ENCODE measurements at places on chromosomes 11 and 22.

DNA sequence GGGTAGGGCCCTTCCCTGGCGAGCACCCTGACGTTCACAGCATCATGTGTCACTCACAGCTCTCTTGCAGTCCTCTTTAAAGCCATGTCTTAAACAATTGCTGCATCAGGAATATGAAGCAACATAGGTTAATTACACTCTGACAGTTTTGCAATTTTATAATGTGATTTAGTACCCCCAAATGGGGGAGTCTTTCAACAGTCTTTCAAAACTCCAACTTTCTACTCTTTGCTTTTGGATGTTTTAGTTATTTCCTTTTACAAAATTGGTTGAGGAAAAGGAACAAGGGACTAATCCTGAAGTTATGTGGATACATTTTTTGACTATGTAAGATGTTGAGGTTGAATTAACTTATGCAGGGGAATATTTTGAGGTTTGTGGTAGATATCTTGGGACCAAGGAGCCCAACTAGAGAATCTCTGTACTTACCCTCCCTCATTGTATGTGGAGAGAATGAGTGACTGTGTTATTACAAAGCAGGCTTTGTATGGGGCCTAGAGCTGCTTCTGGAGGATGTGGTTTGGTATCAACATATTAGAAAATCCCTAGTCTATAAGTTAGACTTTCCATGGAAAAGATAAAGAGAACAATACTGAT, at the start of gene MMP8:
TSS of gene MMP8 (minus strand) at position 51 of the 597 bp plus-strand sequence. CDS start 99 bp downstream, outside the sequence.
- DNase-seq = no peak

- DNase-seq = no peak
Measured at GRCh38 chr11:111736181-111736590, 30.0 kb downstream of the PPP2R1B start.

DNA sequence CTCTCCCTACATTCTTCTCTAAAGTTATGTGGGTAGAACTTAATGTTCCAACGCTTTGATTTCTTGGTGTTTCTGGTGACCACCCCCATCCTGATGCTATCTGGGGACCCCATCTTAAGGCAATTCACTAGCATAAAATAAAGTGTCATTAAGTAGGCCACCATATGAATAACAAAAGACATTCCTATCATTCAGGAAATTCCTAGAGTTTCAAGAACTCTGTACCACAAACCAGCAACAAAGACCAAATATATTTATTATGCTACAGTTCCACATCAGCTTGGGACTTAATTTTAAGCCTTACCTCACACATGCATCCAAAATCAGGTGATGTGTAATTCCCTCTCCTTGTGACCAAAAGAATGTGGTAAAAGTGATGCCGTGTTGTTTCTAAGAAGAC, 254.6 kb upstream of the LRRC4C start:
- DNase-seq = no peak

- no peak for DNase-seq
Measured at GRCh38 chr22:49638788-49639187, 188.9 kb downstream of the BRD1 start.

DNA sequence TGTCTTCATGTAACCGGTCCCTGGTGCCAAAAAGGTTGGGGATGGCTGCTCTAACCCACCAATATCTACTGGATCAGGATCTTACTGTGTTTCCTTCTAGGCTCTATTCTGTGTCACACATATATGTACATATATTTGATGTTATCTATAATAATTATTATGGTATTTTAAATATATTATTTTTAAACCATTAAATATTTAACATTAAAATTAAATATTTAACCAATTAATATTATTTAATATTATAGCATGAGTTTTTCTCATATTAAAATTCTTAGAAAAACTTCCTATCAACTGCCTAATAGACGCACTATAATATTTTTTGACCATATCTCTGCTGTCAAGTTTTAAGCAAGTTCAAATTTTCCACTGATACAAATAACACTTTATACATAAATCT, 196.9 kb upstream of the PLET1 start:
- DNase-seq = no peak

DNA sequence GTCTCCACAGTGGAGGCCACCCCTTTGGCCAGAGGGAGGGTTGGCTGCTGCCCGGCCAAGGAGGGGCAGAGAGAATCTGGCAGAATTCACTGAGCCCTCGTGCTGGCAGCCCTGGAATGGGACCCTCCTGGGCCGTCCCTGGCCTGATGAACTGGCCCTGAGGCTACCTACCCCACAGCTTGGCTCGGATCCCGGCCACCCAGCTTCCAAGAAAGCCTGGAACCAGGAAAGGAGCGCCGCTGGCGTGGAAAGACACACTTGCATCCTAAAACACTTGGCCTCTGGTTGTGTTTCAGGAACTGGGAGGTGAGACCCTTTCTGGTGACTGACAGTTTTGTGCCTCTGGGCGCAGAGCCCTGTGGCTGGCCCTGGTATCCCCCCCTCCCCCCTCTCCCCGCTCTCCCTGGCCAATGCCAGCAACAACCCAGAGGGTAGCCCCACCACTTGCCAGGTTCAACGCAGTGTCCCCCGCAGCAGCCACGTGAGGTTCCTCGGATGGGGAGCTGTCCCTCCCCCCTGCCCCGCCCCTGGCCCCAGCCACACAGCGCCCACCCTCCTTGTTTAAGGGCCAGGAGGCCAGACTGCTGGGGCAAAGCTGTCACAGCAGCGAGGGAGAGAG, 693 bp downstream of the NFAM1 start:
- DNase-seq = no peak

DNA sequence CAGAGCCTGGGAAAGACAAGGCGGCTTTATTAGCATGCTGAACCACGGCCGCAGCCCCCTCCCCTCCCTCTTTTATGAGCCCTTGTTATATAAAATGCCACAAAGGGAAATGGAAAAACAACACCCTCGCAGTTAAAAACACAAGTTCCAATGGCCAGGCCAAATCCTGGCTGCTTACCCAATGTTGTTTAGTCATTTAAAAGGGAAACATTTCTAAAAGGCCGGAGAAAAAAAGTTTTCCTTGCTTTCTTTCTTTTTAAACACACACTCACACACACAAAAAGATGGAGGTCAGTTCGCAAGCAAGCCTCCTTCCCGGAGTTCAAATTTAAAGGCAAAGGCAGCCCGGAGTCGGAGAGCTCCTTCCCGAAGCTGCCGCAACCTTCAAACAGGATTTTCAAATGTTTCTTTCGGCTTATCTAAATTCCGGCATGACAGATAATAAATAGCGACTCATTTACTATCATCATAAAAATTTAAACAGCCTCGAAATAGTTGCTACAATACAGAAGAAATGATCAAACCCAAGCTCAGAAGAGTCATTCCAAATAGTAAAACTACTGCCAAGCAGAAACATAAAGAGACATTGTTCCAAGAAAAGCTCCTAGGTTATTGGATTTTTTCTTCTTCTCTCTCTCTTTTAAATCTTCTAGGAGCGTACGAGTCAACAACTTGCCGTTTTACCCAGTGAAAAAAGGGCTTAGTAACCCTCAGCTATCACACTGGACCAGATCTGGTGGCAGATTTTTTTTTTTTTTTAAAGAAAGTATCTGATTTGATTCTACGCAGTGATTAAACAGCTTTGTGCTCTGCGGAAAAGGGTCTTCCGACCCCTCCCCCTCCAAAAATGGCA, 3.5 kb downstream of the PHF21B start:
- DNase-seq = no peak

- peak; percentile 11 for DNase-seq
Measured at GRCh38 chr22:44567846-44568493, 69.9 kb upstream of the RTL6 start.

GRCh38 chr11:36271794-36272407, 17.3 kb downstream of the COMMD9 start:
- no peak for DNase-seq

DNA sequence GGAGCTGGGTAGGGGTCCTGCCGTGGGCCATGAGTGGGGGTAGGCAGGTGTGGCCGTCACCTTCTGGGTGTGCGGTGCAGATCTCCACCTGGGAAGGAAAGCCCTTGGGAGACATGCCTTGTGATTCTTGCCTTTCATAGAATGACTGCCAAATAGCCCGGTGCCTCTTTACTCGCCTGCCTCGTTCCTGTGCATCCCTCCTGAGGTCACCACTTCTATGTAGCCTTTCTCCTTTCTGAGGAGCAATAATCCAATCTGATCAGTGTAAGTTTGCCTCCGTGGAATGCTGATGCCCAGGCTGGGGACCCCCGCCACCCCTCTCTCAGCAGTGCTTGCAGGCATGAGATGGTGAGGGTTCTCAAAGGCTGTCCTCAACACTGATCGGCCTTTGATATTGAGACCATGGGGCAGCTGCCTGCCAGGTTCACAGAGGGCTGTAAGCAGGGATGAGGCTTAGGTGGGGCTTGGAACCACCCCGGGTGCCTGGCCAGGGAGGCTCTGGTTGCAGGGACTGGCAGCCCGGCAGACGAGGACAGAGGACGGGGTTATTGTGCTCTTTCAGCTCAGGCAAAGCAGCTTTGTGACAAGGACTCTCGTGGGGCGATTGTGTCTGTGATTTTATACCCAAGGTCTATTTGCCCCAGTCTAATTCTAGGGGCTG, 86.1 kb upstream of the WNT7B start:
- no peak for DNase-seq

GRCh38 chr11:61975638-61976419, 8.4 kb upstream of the FTH1 start:
- no peak for DNase-seq

- DNase-seq = no peak
Measured at GRCh38 chr11:100861212-100861611, 174.1 kb downstream of the ARHGAP42 start.

DNA sequence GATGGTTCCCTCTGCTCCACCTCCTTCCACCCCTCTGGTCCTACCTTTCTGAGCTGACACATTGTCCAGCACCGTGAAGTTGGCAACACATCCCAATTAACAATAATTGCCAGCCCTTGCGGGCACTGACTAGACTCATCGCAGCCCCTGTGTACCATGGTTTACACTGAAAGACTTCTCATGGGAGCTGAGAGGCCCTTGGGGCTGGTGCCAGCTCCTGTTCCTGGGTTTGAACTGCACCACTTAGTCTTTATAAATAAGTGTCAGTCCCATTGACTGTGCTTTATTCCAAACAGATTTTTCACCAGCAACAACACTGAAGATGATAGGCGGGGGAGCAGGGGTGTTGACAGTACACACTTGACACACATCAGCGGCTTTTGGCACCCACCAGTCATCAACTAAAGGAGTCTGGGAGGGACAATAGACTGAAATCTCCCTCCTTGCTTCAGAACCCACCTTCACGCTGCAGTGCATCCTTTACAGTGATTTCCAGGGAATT, 447.3 kb downstream of the NTM start:
- no peak for DNase-seq

GRCh38 chr11:12218909-12219308, 108.5 kb downstream of the MICAL2 start:
- DNase-seq = no peak

GRCh38 chr22:29524442-29525191, 28.9 kb downstream of the THOC5 start:
- no peak for DNase-seq

DNA sequence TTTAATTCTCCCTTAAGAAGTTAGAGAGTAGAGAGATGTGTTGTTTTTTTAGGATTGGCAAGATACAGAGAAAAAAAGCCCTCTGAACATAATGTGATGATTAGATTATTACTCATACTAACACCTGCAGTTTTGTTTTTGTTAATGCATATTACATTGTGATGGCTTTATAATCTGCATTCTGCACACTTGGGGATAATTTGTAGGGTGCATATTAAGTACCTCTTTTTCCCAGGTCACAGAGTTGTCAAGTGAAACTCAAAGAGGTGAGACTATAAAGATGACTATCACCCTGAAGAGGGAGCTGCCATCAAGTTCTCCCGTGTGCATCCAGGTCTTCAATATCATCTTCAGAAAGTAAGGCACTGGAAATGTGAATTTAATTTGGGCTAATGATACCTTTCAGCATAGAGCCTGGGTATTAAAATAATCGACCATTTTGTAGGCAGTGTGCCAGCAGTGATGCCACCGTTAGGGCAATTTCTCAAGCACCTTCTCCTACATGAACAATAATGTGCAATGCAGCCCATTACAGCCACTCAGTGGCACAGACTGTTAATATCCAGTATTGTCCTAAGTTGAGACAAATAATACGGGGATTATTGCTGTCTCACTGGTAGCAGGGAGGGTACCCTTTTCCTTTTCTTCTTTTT, 16.2 kb downstream of the PIWIL4 start:
- no peak for DNase-seq

DNA sequence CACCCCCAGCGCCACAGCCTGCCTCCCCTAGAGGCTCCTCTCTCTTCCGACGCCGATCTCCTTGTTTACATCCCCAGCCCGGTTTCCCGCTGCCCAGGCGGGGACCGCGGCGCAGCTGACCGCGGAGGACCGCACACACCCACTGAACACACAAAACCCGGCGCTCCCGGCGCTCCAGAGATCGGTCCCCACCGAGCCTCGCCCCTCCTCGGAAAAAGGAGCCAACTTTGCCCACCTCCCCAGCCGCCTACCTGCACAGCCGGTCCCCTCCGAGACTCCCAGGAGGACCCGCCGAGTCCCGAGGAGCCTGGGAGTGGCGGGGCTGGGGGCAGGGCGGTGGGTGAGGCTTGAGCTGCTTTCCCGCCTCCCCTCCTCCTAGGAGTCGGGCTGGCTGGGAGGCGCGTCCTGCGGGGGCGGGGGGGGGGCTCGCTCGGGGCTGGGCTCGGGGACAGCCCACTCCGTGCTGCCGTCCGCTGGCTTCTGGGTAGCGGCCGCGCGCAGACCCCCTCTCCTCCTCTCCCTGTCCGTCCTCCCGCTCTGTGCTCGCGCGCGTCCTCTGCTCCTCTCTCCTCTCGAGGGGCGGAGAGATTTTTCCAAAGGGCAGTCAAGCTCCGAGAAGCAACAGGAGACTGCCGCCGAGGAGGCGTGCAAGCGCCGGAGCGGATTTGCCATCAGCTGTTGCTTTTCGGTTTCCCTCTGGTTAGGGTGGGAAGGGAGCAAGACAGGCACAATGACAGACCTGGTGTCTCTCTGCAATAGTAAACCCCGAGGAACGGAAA, at the start of gene FXYD6:
TSS of gene FXYD6 (minus strand) at position 318 of the 779 bp plus-strand sequence. CDS start 33,882 bp downstream, outside the sequence.
- no peak for DNase-seq

DNA sequence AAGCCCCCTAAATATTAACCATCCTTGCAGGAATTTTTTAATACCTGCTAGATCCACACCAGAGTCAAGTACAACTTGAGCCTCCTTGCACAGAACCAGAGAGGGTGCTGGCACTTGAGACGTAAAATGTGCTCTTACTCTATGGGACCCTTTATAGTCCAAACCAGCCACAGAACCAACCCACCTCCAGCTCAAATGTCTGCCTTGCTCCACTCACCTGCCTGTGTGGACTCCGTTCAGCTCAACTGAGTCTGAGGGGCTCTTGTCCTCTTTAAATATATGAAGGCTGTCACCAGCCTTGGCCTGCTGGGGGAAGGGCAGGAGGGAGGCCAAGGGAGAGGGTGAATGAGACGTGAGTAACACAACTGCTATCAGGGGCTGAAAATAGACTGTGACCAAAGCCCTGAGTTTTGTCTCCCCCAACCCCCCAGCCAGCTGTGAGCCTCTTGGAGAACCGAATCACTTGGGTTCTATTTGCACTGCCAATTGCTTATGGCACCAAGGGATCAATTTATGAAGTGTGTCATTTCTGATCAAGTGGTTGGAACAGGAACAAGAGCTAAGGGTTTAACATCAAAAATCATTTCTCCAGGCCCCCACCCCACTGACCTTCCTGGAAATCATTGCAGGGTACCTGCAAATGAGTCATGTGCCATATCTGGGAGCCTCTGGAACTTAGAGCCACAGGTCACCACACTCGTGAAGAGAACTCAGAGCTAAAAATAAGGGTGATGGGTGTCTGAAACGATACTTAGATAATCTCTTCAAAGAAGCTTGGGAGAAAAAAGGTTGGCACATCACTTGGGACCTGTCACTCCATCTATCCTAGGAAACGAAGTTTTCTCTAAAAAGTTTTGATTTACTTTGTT, at the start of gene CSRP3:
TSS of gene CSRP3 (minus strand) at position 247 of the 869 bp plus-strand sequence. CDS start 9,535 bp downstream, outside the sequence.
- no peak for DNase-seq

All from effector memory CD4-positive, alpha-beta T cell (primary cell).